Activated effector memory CD4-positive, alpha-beta T cell treated with Interleukin-2 at 50 U/mL for 16 hours (primary cell): ENCODE measurements at places on chromosomes 12 and 14.

DNA sequence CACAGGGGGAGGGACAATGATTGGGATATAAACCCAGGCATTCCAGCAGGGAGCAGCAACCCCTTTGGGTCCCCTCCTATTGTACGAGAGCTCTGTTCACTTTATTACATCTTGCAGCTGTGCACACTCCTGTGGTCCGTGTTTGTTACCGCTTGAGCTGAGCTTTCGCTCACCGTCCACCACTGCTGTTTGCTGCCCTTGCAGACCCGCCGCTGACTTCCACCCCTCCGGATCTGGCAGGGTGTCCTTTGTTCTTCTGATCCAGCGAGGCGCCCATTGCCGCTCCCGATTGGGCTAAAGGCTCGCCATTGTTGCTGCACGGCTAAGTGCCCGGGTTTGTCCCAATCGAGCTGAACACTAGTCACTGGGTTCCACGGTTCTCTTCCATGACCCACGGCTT lies 64.1 kb downstream of the E2F7 start:
- no peak for DNase-seq

GRCh38 chr12:69023840-69024239 lies 90.9 kb upstream of the CPM start:
- no peak for DNase-seq

DNA sequence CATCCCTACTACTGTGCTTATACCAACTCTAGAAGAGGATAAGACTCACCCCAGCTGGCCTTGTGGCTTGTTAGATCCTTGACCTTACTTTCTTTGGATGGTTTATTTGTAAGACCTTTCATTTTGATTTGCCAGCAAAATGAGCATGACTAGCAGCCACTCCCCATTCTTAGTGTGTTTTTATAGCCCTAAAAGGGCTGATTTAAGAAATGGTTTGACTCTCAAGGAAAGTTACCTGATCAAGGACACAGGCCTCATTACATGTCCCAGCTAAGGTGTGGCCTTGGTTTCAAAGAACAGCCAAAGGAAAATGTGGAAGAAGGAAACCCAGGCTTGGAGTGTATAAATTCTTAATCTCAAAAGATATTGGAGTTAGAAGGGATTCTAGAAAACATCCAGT lies 41.4 kb downstream of the SLC17A8 start:
- DNase-seq: no peak

DNA sequence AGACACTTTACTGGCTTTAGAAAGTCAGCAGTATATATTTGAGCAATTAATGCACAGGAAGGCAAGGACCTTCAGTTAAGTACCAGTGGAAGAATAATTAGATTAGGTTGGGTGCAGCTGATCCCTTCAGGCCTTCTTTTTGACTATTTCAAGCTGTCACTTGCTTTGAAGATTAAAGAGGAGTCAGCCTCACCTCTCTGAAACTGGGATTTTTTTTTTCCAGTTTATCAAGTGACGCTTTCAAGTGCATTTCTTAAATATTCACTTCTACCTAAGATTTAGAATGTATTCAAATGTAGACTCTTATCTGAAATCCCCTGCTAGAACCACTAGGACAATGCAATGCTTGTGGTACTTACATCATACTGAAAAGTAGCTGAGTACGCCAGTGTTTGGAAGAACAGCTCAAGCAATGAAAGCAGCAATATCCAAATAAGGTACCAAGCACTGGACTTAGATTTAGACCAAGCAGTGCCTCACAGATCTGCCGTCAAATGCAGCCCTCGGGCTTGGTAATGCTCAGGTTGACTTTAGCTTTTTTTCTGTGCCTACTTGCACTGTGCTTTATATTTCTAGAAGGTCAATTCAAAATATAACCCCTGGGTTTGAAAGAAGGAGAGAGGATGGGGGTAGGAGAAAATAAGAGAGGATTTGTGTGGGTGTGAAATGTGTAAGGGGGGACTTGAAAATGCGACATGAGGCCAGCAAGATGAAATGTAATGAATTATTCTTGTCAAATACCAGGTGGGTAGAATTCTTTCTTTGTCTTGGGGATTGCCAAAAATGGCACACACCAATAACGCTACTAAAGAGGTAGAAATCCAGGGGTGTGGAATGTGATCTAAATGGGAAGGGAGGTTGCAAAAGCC lies 3.7 kb upstream of the FERMT2 start:
- DNase-seq: no peak

DNA sequence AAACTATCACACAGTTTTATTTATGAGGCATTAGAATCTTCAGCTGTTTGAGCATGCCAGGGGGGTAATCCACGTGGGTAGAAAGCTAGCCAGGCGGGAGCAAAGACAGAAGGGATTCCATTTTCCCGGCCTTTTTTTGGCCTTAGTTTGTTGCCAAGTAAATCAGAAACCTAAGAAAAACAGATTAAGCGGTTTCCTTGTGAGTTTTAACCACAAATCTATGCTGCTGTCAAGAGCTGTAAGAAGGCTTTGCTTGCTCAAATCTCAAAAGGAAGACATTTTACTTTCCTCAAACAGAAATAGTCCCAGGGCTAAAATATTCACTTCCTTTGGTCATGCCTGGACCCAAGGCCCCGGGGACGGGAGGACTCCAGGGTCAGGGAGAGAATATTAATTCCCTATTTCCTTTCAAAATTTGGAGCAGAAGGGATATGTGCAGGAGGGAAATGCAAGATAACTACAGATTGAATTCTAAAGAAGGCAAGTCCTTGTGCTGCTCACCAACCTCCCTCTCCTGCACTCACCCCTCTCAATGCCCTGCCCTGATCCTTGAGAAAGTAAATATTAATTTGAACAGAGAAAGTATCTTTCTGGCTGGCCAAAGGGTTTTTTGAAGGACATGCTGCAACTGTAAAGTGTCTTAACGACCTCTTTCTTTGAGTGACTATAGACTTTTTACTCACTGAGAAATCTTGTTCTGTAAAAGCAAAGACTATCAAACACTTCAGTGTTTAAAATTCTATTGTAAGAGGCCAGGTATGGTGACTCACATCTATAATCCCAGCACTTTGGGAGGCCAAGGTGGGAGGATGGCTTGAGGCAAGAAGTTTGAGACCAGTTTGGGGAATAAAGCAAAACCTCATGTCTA lies 75.7 kb downstream of the HSD17B6 start:
- DNase-seq: no peak

GRCh38 chr12:66063916-66064315 lies 66.6 kb downstream of the LLPH start:
- DNase-seq: no peak

- DNase-seq: no peak
Measured at GRCh38 chr14:81776531-81776930, 242.9 kb upstream of the SEL1L start.

GRCh38 chr14:79278286-79278797 lies 933.0 kb downstream of the DIO2 start:
- DNase-seq: no peak

DNA sequence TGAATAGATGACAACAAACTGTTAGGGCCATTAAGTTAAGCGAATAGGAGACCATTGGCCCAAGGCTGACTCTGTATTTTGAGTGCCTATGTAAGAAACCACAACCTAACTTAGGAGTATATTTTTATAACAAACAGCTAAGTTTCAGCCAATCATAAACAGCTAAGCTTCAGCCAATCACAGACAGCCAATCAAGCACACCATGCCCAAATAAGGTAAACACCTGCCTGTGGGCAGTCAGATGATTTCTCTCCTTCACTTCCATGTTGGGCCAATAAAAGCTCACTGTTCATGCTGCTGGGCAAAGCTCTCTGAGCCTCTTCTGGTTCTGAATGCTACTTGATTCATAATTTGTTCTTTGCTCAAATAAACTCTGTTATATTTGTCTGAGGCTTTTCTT lies 344.6 kb downstream of the BTG1 start:
- DNase-seq: no peak

DNA sequence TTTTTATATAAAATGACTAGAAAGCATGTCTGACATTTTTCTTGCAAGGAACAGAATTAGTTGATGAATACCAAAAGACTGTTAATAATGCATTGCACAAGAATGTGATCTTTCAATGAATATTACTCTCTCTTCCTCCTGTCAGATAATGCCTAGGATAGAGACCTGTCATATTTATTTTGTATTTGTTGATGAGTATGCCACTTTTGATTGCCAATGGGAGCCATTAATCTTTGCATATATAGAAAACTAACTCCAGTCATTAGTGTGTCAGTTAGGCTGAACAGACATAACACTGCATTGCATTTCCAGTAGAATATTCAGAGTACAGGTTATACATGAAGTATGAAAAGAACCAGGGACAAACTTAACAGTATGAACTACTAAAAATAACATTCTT lies 1125.3 kb downstream of the LRFN5 start:
- no peak for DNase-seq

DNA sequence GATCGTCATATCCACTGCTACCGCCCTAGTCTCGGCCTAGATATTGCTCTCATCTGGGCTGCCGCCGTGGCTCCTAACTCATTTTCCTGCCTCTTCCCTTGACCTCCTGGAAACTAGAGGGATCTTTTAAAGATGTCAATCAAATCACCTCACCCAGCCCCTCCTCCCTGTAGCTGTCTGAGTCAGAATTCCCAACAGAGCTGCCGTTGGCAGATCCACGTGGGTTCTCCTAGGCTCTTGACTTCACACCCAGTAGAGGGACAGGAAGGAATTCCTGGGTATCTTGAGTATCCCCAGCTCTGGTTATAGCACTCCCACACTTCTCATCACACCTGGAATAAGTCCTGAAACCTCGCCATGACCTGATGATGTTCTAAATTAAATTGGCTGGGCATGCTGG lies 11.9 kb downstream of the TGFB3 start:
- no peak for DNase-seq

DNA sequence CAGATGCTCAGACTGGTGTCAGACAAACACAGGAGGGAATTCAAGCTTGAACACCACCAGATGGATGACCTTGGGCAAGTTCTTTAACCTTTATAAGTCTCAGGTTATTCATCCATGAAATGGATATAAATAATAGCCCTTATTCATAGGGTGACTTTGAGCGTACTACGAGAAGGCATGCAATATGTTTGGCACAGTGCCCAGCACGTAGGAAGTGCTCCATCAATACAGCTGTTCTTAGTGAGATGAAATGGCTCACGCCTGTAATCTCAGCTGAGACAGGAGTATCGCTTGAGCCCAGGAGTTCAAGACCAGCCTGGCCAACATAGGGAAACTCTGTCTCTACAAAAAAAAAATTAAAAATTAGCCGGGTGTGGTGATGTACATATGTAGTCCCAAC lies 84.8 kb upstream of the FICD start:
- no peak for DNase-seq

DNA sequence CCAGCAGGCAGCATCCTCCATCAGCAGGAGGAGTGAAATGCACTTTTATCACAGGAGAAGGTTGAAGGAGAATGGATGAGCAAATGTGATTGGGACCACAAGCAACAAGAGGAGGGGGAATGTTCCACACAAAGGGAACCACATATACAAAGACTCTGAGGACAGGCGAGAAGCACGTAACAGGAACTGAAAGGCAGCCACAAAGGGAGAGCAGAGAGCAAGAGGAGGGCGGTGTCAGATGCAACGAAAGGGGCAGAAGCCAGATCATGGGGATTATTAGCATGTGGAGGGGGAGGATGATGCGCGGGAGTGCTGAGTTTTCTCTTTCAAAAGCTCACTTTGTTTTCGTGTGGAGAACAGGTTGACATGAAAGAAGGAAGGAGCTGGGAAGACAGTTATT lies 241.1 kb downstream of the SPTSSA start:
- DNase-seq: no peak

DNA sequence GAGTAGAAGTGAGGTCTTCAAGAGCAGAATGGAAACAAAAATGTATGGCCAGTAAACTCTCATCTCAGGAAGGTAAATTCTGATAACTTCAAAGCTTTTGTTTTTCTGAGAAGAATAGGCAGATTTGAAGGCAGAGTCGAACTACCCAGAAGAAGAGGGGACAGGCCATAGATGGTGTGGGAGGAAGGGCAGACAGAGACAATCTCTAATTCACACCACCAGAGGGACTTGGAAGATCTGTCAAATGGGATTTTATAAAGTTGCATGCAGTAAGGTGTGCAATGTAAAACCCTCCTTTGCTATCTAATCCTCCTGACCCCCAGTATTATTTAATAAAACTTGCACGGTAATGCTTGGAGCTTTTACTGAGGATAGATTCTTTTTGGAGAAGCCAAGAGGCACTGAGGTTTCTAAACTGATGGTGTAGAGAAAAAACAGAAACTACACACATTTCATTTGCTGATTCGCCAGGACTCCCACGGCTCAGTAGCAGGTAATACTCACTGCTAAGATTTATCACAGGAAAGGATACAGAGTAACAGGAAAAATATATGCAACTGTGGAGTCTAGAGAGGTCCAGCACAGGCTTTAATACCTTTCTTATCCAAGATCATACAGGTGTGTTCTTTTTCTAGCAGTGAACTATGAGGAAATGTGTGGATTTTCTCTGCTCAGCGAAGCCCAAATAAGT lies 18.3 kb downstream of the SLC38A2 start:
- no peak for DNase-seq

- DNase-seq: no peak
Measured at GRCh38 chr14:21264025-21264801, 5.0 kb downstream of the HNRNPC start.

- DNase-seq: no peak
Measured at GRCh38 chr14:40630471-40630870, 976.2 kb upstream of the LRFN5 start.

DNA sequence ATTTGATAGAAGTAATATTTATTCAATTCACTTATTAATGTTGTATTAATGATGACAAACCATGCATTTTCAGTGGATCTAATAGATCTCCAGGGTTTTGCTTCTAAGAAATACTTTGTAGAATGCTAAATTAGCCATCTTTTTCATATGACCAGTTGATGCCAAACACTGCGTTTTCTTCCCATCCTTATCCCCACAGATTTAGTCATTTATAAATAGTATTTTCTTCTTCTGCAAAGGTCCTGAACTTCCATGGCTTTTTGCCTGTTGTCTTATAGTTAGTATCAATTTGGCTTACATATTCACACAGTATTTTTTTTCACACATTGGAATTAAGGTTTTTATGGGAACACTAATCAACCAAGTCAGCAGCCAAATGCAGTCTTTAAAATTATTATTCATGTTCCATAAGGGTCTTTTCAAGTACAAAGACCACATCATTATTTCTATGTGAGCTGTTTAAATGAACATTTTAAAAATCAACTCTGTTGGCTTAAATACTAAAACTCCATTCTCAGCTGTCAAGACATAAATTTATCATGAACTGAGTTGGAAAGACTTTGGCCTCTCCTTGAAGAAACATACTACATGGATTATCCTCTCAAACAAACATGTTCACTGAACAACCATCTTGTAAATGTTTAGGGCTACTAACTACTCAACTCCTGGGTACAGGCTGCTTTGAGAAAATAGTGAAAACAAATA lies 1278.4 kb upstream of the FLRT2 start:
- DNase-seq: no peak

DNA sequence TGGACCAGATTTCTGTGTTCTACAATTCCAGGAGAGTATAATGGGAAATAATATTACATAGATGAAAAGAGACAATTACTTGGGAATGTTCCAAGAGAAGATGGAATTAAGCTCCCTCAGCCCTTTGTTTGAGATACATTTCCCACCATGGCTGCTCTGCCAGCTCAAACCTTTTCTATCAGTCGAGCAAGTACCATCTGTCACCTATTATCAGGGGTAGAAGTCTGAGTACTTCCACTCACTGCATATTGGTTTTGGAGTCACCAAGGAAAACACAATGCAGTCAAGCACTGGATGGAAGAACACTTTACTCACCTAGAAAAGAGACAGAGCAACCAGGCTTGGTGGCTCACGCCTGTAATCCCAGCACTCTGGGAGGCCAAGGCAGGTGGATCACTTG lies 270.4 kb upstream of the FAR2 start:
- no peak for DNase-seq
